ENCODE measurements at places on chromosomes 3 and 15.

DNA sequence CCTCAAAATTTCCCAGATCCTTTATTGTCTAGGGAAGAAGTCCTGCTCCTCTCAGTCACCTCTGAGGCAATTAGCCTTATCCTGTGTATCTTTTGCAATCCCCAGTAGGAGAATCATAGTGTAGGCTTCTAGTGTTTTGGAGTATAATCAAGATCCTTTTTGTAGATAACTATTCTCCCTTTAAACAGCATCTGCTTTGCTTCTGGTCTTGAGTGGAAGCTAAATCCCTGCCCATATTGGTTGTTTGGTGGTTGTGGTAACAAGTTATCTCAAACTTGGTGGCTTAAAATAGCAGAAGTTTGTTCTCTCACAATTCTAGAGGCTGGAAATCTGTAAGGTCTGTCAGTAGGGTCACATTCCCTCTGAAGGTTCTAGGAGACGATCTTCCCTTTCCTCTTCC is 217.5 kb upstream of the RASGRP1 start:
- DNase-seq = no peak

- DNase-seq = peak; percentile 85
Measured at GRCh38 chr3:94162700-94163099, 99.8 kb downstream of the NSUN3 start.

DNA sequence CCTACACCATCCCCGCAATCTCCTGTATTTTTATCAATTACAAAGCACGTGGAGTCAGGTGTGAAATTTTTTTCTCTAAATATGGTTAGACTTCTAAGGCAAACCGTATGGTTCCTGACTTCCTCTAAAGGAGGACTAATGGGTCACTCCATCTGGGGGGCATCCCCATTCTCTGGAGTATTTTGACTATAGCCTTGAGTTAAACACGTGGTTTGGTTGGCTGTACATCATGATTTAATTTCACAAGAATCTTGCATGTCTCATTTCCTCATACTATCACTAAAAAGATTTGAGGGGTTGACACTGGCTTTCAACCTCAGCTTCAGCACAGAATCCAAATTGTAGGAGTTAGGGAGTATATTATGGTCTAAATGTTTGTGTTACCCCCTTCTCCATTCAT is 25.3 kb upstream of the ZNF770 start:
- no peak for DNase-seq

- peak; percentile 35 for DNase-seq
Measured at GRCh38 chr15:55917881-55918296, 75.5 kb downstream of the NEDD4 start.

DNA sequence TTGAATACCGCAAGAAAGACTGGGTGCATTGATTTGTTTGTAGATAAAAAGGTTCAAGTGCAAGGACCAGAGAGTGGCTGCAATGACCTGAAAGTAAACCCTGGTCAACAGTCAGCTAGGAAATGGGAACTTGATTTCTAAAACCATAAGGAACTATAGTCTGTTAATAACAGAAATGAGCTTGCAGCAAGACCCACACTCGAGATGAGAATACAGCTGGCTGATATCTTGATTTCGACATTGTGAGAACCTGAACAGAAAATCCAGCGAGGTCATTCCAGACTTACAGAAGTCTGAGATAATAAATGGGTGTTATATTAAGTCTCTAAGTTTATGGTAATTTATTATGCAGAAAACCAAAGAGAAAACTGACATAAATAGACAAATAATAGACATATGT is 177.3 kb downstream of the NFKBIZ start:
- no peak for DNase-seq

- DNase-seq = no peak
Measured at GRCh38 chr15:53979051-53979788, 979 bp downstream of the UNC13C start.

Data from HCT116 (cell line).